Fibroblast of skin of scalp (primary cell): ENCODE measurements at places on chromosomes 3 and 15.

- DNase-seq = peak; percentile 43
Observed at GRCh38 chr15:57059026-57059660, 140.7 kb downstream of the TCF12 start.

- DNase-seq = no peak
Observed at GRCh38 chr15:58235961-58236360, 97.8 kb downstream of the AQP9 start.

- DNase-seq = no peak
Observed at GRCh38 chr3:62261121-62261520, 112.2 kb downstream of the FEZF2 start.

DNA sequence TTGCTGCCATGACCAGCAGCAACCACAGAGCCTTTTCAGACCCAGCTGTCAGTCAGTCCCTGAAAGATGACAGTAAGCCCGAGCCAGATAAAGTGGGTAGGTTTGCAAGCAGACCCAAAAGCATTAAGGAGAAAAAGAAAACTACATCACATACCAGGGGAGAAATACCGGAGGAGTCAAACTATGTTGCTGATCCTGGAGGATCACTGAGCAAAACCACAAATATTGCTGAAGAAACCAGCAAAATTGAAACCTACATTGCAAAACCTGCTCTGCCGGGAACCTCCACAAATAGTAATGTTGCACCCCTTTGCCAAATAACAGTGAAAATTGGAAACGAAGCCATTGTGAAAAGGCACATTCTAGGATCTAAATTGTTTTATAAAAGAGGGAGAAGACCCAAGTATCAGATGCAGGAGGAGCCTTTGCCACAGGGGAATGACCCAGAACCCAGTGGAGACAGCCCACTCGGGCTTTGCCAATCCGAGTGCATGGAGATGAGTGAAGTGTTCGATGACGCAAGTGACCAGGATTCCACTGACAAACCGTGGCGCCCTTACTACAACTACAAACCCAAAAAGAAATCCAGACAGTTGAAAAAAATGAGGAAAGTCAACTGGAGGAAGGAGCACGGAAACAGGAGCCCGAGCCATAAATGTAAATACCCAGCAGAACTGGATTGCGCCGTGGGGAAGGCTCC, 42.1 kb upstream of the RASA2 start:
- DNase-seq = peak; percentile 63
